ENCODE measurements at places on chromosomes 11 and 22. TPM values are rescaled to one million over a fixed set of nuclear protein-coding genes. Genes with fewer than 3 reads are reported as not detected.

DNA sequence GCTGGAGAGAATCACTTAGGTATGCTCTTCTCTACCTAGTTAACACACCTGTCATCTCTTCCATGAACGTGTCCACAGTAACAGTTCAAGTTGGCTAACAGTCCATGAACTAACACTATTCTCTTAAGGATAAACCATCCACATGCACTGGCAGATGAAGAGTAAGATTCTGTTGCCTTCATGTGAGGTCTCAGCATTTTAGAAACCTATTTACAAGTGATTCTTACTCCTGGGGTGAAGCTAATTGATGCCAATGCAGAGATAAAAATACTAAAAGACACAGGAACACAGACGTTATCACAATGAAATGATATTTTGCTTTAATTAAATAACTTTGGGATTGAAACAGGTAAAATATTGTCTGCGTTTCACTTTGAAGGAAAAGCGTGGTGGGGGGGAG lies 1.3 kb downstream of the LRRC4C start:
- no peak for DNase-seq

DNA sequence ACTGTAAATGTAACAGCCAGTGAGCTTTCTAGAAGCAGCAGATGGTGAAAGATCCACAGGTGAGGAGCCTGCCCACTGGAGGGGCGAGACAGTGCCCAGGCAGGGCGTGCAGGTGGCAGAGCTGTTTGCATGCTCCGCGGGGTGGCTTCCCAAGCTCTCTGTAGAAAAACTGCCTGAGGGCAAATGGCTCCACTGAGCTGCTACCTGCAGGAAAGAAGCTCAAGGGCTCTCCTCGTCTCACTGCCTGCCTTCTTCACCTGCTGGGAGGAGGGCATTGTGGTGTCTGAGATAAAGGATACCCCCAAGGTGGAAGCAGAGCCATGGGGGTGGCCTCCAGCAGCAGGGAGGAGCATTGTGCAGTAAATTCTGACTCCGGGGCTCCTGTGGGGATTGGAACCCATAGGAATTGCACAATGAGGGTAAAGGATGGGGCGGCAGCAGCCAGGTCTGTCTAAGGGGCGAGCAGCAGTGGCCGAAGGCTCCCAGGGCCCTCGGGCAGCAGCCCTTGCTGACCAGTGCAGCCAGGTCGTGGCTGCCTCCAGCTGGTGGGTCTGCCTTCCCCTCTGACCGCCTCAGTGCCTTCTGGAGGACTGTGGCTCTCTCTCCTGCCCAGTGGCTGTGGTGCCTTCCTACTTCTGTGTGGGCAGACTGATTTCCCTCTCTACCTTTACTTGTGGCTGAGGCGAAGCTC lies 28.0 kb upstream of the CABP7 start:
- DNase-seq: no peak

- peak; percentile 56 for DNase-seq
Observed at GRCh38 chr11:79437981-79438630, 2.7 kb downstream of the TENM4 start.

Gene TRIM6
- total RNA-seq: 2.1 TPM

- peak; percentile 79 for DNase-seq
Observed at GRCh38 chr11:11810764-11811726, 30.7 kb upstream of the USP47 start.

DNA sequence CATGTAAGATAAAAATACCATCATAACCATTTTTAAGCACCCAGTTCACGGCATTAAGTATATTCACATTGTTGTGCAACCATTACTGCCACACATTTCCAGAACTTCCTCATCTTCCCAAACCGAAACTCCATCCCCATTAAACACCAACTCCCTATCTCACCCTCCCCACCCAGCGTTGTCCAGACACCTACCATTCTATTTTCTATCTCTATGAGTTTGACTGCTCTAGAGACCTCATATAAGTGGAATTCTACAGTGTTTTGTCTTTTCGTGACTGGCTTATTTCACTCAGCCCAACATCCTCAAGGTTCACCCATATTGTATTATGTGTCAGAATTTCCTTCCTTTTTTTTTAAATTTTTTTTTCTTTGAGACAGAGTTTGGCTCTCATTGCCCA lies 45.2 kb downstream of the PPFIA1 start:
- DNase-seq: no peak

DNA sequence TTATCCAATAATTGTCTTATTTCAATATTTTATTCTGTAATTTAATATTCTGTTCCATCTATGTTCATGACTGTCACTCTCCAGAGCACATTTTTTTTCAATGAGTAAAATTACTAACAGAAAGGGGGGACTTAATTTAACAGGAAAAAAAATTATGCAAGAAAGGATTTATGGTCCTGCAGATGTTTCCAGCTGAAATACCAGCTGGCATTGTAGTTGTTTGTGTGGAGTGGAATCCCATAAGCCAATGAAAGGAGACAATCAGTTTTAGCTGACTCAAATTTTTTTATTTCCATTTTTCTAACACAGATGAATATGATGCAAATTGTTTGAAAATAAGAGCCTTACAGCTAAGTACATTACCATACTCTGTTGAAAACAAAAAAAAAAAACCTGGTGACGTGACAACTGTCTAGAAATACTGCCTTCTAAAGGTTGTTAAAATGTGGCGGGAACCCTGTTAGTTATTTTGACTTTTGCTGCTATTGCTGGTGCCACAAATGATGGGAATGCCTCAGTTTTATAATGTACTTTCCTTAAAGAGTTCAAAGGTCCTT lies 389.1 kb downstream of the ETS1 start:
- no peak for DNase-seq

Gene LBHD1
- total RNA-seq: 3.6 TPM

Gene WNT11
- total RNA-seq: 12.9 TPM

- DNase-seq: peak; percentile 92
Observed at GRCh38 chr11:2885017-2885677, 428 bp downstream of the CDKN1C start.

- no peak for DNase-seq
Observed at GRCh38 chr11:120842195-120842594, 181.7 kb upstream of the TBCEL start.

- DNase-seq: no peak
Observed at GRCh38 chr11:85407648-85408047, 219.5 kb downstream of the DLG2 start.

- no peak for DNase-seq
Observed at GRCh38 chr11:66834943-66835342, 8.3 kb upstream of the RCE1 start.

Gene SPI1
- 265 TPM for total RNA-seq

- no peak for DNase-seq
Observed at GRCh38 chr11:16336721-16337120, 19.6 kb downstream of the SOX6 start.

Gene IGLL1
- total RNA-seq: not detected

GRCh38 chr11:32333320-32333991 lies 101.9 kb downstream of the WT1 start:
- peak; percentile 63 for DNase-seq

GRCh38 chr11:79043726-79044125 lies 397.1 kb downstream of the TENM4 start:
- DNase-seq: no peak

Gene NAALADL1
- 9.0 TPM for total RNA-seq

DNA sequence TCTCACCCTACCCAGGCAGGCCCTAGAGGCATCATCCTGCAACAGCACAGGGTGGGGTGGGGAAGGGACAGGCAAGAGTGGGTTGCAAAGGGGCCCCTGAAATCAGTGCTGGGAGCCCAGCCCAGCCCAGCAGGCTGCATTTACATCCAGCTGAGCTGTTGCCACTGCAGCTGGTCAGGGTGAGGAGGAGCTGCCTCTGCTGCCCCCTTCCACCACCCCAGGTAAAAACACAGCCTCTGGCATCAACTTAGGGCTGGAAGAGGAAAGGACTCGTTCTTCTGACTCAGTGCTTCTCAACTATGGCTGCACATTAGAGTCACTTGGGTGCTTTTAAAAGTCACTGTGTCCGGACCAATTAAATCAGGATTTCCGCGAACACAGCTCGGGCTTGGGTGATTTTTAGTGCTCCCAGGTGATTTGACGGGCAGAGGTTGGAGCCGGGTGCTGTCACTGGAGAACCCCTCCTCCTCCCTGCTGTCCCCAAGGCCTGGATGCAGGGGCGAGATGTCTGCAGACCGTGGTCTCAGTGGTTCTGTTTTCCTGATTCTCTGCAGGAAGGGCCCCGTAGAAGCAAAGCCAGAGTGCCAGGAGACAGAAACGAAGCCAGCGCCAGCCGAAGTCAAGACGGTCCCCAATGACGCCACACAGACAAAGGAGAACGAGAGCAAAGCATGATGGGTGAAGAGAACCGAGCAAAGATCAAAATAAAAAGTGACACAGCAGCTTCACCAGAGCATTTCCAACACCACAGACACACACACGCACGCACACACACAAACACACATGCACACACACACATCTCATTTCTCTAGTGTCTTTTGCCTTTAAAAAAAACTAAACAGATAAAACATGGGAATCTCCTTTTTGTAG lies 39.4 kb upstream of the TTC12 start:
- DNase-seq: no peak

DNA sequence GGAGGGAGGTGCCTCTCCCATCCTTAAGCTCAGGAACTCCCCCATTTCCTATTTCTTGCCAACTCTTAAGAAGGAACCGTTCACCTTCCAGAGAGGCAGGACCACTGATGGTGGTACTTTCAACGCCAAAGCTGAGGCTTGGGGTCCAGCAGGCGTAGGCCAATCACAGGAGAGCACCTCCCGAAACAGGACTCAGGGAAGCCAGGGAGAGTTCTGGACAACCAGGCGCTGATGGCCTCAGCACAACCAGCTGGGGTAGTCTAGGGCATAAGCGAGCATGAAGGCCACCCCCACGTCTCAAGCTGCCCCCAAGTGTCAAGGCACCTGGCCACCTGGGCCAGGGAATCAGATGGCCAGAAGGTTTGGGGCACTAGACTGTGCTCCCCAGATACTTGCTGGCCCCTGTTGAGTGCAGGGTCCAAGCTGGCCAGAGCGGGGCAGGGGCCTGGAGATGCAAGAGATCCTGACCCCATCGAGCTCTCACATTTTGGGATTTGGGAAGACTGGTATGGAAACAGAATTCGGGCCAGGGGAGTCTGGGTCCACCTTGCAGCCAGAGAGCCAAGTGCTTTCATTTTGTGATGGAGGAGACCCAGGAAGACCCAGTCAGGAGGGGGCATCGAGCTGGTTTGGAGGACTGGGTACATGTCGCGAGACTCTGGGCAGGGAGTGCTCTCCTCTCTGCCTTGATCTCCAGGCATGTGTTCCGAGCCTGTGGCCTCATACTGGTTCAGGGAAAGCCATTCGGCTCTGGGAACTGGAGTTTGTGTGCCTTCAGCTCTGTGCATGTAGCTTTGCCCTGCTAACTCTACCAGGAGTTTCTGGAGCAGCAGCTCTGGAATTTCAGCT lies 926 bp downstream of the CD6 start:
- no peak for DNase-seq

DNA sequence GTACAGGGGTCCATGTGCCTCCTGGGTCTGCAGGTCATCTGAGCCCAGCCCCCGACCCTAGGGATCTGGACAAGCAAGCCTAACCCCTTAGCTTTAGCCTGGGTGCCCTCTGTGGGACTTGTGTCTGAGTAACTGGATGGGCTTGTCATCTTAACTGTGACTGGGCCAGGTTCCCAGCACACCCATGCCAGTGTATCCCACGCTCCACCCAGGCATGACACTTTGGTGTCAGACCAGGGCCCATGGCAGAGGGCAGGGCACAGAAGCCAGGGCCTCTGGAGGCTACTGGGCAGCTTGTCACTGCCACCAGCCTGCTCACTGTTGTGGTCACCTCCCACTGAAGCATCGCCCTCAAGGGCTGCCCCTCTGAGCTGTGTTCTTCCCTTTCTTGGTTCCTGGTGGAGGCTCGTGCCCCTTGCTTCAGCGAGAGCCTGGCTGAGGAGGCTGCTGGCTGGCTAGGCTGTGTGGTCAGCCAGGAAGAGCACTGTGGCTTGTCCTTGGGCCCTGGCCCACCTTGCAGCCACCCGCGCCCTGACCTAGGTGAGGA lies 80.8 kb downstream of the ST3GAL4 start:
- no peak for DNase-seq

GRCh38 chr11:92026664-92027063 lies 198.0 kb upstream of the FAT3 start:
- no peak for DNase-seq

DNA sequence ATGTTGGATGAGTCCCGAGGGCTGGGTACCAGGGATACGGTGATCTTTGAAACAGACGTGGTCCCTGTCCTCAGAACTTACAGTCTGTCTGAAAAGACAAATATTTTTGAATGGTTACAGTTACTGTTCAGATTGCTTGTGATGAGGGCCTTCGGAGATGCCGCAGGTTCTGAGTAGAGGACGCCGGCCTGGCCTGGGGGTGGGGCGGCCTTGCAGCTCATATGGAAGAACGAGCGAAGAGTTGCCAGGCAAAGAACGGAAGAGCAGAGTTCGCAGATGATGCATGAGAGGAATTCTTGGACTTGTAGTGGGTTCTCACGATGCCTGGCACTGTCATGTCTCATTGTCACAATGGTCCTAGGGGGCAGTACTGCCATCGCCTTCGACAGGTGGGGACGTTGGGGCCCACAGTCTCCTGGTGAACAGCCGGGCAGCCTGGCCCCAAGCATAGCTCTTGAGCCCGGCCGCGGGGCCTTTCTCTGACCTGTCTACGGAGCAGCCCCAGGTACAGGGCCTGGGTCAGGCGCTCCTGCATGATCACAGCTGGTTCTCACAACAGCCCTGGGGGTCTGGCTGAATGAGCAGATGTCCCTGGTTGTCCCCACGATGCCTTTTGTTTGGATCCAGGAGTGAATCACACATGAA lies 60.9 kb upstream of the PARVG start:
- DNase-seq: peak; percentile 58

Gene METTL15
- total RNA-seq: 3.0 TPM

Gene NDUFV1
- total RNA-seq: 205 TPM

Gene ASPHD2
- total RNA-seq: 1.3 TPM

DNA sequence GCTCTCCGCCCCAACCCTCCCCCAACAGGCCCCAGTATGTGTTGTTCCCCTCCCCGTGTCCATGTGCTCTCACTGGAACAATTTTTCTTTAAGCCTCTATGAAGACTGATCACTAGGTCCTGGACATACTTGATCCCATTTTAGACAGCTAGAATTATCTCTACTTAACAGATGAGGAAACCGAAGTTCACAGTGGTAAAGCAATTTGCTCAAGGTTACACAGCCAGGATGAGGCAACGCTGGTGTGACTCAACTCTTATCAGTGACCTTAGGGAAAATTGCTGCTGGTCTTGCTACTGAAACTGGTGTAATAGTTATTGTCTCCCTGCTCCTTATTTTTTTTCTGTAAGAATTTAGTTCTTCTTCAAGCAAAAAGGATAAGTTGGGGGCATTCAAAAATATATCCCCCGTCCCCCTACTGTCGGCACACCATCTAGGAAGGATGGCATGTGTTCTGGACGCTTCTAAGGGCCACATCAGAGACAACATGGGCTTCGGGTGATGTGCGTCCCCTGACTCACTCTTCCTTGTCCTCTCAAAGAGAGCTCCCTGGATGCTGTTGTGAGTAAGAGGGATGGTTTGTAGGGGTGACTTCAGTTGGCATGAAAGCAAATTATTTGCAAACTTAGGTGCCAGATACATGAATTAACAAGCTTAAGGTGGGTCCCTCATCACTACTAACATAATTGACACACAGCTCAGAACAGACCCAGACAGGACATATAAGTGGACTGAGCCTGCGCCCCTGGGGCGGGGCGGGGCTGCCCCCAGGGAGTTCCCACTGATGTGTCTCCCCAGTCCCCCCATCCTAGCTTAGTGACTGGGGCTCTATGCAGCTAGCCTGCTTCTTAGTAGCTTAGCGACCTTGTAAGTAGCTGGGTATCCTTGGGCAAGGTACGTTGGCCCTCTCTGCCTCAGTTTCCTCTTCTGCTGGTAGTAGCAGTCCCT lies 23.6 kb upstream of the ALX4 start:
- no peak for DNase-seq
